ENCODE measurements at places on chromosomes 2 and 18.

DNA sequence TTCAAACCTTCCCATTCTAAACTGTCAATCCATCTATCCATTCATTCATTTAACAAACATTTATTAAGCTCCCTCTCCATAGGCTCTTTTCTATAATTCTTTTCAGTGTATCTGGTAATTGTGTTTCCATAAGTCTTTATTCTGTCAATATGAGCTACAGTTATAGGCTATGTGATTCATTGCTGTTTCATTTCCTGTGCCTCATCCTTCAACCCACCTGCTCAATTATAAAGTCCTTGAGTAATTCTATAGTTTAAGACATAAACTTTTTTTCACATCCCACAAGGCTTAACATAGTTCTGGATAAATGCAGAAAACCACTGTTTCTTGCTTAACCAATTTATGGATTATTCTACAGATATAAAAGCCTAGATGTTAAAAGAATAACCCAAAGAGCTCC is 84.2 kb upstream of the PIK3C3 start:
- no peak for DNase-seq

GRCh38 chr18:23966909-23967308 is 47.6 kb upstream of the TTC39C start:
- no peak for DNase-seq

DNA sequence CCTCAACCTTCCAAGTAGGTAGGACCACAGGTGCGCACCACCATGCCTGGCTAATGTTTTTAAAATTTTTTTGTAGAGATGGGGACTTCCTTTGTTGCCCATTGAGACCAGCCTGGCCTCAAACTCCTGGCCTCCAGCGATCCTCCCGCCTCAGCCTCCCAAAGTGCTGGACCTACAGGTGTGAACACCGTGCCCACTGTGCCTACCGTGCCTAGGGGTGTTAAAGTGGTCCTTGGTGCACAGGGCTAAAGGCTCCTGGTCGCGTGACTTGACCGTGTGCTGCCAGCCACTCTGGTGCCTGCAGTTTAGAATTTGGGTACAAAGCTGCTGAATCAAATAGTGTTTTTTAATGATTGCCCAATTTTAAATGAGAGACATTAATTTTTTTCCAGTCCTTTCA is 51.0 kb upstream of the KCNG2 start:
- no peak for DNase-seq

GRCh38 chr2:190342611-190343010 is 778 bp upstream of the INPP1 start:
- no peak for DNase-seq

DNA sequence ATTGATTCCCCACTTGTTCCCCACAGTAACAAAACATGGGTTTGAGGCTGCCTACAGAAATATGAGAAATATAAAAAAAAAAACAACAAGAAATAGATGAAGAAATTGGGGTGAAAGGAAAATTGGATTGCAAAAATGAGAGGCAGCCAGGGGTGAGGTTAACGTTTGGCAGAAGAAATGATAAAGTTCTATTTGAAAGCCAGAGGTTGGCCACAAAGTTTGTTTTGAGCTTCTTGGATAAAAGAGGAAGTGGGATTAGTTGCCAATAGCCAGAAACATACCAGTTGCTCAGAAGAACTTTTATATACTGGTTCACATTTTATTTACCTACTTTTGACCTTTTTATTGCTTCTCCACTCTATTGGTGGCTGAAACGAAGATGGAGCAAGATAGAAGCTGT is 67.5 kb downstream of the FASTKD2 start:
- DNase-seq, result no peak

- no peak for DNase-seq
Observed at GRCh38 chr2:232551250-232551638, 755 bp downstream of the EIF4E2 start.

- no peak for DNase-seq
Observed at GRCh38 chr2:163133602-163134001, 295.0 kb upstream of the KCNH7 start.

DNA sequence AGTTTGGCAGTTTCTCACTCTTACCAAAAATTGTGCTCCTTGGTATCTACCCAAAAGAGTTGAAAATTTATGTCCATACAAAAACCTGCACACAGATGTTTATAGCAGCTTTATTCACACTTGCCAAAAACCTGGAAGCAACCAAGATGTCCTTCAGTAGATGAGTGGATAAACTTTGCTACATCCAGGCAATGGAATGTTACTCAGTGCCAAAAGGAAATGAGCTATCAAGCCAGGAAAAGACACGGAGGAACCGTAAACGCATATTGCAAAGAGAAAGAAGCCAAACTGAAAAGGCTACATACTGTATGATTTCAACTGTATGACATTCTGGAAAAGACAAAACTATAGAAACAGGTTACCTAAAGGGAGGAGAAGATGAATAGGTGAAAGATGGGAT is 36.1 kb downstream of the TMEM163 start:
- no peak for DNase-seq

DNA sequence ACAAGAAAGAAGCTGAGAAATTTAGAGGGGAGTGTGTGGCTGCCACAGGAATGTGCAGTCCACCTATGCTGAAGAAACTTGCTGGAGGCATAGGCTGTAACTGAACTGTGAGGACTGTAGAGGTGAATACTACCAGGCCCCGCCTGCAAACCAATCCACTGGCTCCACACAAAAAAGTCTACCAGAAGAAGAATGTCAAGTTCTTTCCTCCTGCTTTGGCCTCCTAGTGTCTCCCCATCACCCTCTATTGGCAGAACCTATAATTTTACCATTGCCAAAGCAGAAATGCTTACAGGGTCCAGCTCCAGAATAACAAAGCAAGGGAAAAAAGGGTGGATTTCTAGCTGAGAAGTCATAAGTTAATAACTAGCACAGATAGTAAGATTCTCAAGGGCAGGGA is 5.9 kb upstream of the ATP5MC3 start:
- peak; percentile 16 for DNase-seq

GRCh38 chr2:212777020-212777491 is 238.5 kb upstream of the ERBB4 start:
- peak; percentile 31 for DNase-seq

DNA sequence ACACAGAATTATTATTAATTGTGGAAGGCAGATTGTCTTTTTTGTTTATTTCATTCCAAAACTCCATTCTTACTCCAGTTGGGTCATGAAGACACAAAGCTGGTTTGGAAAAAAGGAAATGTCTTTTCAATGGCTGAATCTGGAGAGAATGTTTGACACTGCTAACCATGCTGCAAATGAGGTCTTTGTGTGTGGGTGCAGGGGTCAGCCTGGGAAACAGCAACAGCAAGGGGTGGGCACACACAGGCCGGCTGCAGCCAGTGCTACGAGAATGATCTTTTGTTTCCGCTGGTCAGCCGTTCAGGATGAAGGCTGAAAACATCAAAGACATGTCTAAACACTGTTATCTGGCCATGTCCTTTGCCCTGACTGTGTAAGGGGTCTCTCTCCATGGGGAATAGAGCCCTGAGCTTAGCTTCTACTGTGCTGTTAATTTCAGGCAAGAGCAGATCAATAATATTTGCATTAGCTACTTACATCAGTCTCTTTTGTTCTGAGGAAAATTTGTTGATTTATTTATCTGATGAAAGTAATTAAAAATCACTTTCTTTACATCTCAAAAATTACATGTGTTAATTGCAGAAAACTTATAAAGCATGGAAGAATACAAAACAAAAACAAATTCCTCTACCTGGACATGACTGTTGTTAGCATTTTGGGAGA is 33.3 kb upstream of the E2F6 start:
- DNase-seq, result no peak

DNA sequence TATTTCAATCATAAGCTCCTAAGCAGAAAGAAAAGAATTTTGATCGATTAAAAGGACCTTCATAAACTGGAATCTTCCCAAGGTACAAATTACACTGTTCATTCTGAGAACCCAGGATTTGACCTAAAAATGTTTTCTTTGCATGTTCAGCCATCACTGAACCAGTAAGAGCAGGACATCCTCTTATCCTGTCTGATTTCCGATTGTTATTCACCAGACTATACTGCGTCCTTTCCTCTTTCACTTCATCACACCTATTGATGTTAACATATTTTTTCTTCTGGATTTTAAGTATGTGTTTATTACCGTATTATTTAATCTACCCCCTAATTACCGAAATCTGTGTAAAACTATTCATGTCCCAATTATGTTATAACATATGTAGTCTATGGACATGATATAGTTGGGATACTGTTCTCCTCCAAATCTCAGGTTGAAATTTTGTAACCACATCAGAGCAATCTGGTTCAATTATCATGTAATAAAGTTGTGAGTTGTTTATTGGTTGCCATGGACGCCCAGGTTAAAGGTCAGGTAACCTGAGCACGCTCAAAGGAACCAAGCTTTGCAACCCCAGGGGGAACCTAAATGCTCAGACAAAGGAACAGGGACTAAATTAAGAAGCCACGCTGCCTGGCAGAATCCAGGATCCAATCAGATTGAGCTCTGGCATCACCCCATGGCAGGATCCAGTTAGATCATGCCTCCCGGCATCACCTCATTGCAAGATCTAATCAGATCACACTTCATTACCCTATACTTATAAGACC is 11.6 kb upstream of the TBC1D8 start:
- DNase-seq, result peak; percentile 67

DNA sequence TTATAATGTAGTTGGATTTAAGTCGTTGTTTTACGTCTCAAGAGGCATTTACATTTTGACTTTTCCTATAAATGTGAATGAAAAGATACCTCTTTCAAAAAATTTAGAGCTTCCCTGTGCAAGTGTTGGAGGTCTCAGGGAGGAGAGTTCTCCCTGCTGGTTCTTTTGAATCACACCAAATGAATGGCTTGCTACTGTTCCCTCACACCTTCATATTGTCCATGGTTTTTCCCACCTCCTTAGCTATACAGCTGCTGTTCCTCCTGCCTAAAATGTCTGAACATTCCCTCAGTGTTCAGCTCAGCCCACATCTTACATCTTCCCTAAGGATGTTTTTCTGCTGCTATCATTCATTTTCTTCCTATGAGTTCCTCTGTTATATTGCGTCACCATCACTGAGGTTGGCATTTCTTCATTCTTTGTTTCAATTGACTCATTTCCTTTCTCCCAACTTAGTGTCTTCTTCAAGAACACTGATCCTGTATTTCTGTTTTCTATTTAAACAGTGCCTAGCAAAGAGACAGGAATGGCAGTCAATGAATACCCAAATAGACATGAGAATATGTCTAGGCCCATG is 46.0 kb downstream of the COX7A2L start:
- no peak for DNase-seq

GRCh38 chr18:8871489-8871888 is 166.1 kb downstream of the MTCL1 start:
- no peak for DNase-seq

DNA sequence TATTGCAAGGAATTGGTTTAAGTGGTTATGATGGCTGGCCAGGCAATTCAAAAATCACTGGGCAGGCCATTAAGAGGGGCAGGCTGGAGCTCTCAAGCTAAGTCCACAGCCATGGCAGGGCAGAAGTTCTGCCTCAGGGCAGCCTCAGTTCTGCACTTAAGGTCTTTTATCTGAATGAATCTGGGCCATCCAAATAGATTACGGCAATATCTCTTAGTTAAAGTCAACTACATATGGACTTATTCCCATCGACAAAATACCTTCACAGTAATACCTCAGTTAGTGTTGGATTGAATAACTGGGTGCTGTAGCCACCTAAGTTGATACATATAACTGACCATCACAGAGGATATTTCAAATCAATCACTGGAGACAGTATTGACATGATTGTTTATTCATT is 904.8 kb downstream of the MBD2 start:
- no peak for DNase-seq

- no peak for DNase-seq
Observed at GRCh38 chr18:55585920-55586561, 2.0 kb downstream of the TCF4 start.

- DNase-seq, result no peak
Observed at GRCh38 chr2:38734299-38735058, 16.7 kb downstream of the SRSF7 start.

DNA sequence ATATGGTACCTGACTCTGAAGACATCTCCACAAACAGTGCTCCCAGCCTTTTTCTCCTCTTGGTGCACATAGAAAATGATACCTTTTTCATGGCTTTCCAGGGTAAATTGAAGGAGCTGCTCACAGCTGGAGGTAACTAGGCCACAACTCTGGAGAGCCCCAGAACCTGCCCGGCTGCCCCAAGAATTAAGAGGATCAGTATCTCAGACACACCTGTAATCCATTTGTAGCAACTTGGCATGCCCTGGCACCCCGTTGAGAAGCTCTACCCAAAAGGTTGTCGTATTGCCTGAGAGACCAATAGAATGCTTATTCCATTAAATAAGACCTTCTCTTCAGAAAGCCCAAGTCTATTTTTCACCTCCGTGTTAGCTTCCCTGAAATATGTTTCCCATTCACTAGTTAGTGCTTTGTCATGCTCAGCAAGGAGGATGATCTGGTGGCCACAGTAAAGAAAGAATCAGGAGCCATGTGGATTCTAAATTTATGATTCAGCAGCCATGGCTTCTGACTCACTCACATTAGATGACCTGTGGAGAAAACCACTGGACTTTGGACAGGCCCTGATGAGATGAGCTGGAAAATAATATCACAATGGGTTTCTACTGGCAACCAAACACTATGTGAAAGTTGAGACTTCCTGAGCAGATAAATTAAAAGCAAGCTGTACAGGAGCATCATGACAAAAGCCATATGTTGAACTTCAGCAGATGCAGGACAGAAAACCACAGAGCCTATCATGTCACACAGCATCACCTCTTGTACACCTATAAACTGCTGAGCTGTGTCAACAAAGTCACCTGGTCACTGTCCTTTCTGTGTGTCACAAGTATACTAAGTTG is 253.3 kb upstream of the OSR1 start:
- no peak for DNase-seq

DNA sequence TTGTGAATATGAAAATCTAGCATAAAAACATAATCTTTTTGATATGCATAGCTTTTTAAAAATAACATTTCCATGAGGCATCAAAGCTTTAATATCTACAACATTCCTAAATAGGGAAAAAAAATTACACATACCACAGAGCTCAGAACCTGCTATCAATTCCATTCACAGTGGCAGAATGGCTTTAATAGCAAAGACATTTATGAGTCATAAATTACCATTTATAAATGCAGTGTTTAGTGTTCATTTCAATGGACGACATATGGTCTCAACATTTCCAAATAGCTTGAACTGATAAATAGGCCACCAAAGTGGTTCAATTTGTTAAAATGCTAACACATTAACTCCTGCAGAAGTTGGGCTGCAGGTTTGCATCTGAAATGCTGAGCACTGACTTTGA is 600.6 kb upstream of the SETBP1 start:
- DNase-seq, result no peak

- DNase-seq, result no peak
Observed at GRCh38 chr18:27797484-27797883, 379.4 kb downstream of the CDH2 start.

DNA sequence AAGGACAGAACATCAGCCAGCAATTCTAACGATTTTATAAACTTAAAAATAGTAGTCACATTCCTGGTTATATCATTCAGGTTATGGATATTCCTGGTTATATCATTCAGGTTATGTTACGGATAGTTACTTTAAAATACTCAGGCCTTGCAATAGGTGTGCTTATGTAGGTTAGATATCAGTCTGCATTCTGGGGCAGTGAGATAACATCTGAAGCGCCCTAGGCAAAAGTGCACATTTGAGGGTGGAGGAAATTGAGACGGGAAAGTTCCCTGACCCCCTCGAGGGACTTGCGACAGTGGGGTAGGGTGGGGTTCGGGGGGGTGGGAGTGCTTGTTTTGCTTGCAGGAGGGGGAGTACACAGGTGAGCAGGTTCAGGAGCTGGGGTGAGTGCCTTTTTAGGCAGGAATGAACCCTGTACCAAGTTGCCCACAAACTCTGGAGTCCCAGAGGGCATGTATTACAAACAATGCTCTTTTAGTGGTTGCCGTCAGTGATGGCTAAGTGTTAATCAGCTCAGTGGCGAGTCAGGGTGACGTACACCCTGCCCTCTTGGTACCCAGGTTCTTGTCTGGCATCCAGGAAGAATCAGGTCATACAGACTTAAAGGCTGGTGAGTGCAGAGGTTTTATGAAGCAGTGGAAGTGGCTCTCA is 31.8 kb downstream of the CREG2 start:
- no peak for DNase-seq
